Activated B cell treated with CpG ODN at 0.5 μM for 24 hours (primary cell): ENCODE measurements at places on chromosomes 13 and 19. TPM values are rescaled to one million over a fixed set of nuclear protein-coding genes. Genes with fewer than 3 reads are reported as not detected.

DNA sequence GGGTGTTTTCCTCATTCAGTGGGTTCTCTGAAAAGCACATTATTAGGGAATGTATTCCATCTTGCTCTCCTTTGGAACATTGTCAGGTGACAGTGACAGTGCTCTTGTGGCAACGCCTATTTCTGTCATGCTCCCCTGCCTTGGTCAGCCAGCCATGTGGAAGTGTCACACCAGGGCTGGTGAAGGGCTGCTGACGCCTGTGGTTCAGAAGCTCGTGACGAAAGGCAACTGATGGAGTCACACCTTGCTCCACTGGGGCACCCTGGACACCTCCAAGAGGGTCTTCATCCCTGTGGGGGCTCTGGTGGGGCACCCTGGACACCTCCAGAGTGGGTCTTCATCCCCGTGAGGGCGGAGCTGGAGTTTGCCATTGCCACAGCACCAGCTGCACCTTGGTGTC, 68.9 kb upstream of the GPR183 start:
- peak overlapping the region; percentile 98 for H3K27ac ChIP-seq
- H3K27me3 ChIP-seq: no peaks in the 10 kb centered on the region
- peak; percentile 70 for DNase-seq
- peaks cover 24% of the 10 kb centered on the region for H3K36me3 ChIP-seq

DNA sequence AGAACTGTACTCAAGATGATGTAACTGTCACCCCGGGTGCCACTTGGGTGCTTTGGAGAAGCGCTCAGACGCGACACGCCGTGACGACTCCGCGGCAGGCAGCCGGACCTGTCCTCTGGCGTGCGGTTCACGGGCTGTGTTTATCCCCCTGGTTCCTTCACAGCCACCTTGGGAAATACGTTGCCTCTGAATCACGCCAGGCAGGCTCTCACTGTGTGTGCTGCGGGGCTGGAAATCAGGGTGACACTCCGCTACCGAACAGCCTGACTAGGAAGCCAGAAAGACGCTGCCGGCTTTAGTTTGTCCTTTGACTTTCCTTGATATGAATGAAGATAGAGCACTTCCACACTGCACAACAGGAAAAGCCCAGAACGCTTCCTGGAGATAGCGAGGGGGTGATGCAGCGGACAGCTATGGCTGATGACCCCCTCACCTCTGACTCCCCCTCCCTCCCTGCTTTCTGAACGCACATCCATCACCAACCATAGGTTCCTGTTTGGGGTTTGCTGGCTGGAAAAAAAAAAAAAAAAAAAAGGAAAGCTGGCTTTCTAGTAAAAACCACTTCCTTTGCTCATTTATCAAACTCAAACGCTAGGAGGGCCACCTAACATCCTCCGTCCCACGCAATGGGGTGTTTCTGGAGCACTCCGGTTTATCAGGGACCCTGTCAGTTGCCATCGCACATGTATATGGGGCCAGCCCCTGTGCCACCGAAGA, 3.7 kb upstream of the GP6 start:
- H3K4me3 ChIP-seq: no peak overlapping the region
- no peaks in the 10 kb centered on the region for H3K27me3 ChIP-seq
- peaks cover 10% of the 10 kb centered on the region for H3K4me1 ChIP-seq
- H3K36me3 ChIP-seq: peaks cover 32% of the 10 kb centered on the region

DNA sequence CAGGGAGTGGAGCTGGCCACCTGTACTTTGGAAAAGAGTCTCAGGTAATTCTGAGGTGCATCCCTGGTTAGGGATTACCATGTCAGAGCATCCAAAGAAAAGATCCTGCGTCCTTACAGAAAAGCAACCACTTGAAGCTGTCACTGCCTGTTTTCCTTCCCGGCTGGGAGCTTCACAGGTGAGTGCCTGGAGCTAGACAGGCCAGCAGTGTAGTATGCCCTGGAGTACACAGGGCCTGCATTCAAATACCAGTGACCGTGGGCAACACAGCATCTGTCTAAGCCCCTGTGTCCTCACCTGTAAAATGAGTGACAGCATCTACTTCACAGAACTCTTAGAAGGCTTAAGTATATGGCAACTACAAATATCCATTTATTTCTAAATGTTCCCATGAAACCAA, 29.0 kb downstream of the DZIP1 start:
- H3K27me3 ChIP-seq: peaks cover 11% of the 10 kb centered on the region
- no peaks in the 10 kb centered on the region for H3K36me3 ChIP-seq
- DNase-seq: no peak
- no peaks in the 10 kb centered on the region for H3K4me1 ChIP-seq

CYP4F3 gene
- total RNA-seq: not detected in 2 replicates

MBD3L3 gene
- total RNA-seq: not detected in 2 replicates

CYP4F12 gene
- total RNA-seq: not detected in 2 replicates

ZNF229 gene
- total RNA-seq: 3.1 and 3.7 TPM in 2 replicates

FFAR3 gene
- total RNA-seq: 0.16 TPM in 1 of 2 replicates, not detected in the other
